ENCODE measurements at places on chromosomes 1 and 21.
A peak's percentile ranks its signal among the peaks of the same experiment; 100 is the strongest.

DNA sequence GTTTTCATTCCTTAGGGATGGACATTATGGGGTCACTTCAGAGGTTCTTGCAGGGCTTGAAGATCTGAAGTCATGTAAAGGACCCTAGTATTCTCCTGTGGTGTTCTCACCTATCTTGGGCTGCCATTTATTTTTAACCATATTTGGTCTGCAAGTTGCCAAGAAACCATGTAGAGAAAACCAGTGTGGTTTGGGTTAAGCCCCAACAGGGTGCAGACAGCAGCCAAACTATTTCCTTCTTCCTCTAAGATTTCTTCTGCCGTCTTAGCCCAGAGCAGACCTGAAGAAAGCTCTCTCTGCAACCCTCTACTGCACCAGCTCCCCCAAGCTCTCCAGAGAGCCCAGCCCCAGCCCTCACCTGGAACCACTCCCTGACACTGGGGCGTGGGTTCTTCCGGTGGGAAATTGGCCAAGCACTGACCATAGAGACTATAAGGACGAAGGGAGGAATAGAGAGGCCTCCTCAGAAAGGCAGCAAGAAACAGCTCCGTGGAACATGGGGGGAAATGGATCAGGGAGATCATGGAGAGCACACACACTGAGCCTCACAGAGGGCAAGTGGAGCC lies 136.6 kb downstream of the SYF2 start:
- no peak for DNase-seq

DNA sequence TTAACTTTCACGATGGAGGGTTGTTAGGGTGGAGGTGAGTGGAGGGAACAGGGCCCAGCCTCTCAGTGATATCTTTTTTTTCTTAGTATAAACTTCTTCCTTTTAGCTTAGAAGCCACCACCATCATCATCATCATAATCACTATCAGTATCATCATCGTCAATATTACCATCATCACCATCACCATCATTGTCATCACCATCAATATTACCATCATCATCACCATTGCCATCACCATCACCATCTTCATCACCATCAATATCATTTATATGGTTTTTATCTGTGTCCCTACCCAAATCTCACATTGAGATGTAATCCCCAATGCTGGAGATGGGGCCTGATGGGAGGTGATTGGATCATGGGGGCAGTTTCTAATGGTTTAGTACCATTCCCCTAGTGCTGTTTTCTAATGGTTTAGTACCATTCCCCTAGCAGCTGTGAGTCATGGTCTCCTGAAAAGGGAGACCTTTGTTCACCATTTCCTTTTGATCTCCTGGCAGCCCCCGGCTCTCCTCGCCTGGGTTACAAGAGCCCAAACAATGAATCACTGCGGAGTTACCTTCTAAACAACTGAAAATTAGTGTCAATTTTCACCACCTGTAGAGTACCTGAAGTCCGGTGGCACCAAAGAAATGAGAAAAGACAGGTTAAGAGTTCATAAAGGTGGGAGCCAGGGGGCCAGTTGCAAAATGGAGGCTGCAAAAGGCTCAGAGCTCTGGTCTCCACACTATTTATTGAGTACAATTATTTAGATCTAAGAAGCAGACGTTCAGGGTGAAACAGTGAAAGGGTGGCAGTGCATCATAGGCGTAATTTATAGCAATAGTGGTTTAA lies 3.1 kb upstream of the PLA2G2E start:
- DNase-seq = peak; percentile 98

GRCh38 chr1:150186789-150187559 lies 37.3 kb downstream of the PLEKHO1 start:
- peak; percentile 46 for DNase-seq

GRCh38 chr21:44987886-44988606 lies 48.2 kb downstream of the SLX9 start:
- DNase-seq = no peak

DNA sequence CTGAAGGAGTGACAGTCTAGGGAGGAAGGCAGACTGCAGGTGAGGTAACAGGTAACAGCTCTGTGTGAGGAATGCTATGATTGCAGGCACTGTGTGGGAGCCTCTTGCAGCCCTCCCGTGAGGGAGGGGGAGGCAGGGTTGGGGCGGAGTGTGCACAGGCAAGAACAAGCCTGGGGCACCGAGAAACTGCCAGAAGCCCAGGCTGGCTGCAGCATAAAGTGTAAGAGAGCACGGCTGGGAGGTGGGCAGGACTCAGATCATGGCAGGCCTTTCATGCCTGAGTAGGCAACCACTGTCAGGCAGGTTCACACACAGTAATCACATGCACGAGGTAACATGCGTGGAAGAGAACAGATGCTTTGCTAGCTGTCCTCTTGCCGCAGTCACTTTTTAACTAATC lies 11.3 kb upstream of the RHEX start:
- DNase-seq = no peak

GRCh38 chr1:21436488-21437340 lies 3.2 kb upstream of the NBPF3 start:
- DNase-seq = no peak

GRCh38 chr1:103959565-103959964 lies 209.9 kb downstream of the AMY1C start:
- no peak for DNase-seq

GRCh38 chr1:44346184-44346583 lies 8.9 kb downstream of the ERI3 start:
- DNase-seq = no peak

DNA sequence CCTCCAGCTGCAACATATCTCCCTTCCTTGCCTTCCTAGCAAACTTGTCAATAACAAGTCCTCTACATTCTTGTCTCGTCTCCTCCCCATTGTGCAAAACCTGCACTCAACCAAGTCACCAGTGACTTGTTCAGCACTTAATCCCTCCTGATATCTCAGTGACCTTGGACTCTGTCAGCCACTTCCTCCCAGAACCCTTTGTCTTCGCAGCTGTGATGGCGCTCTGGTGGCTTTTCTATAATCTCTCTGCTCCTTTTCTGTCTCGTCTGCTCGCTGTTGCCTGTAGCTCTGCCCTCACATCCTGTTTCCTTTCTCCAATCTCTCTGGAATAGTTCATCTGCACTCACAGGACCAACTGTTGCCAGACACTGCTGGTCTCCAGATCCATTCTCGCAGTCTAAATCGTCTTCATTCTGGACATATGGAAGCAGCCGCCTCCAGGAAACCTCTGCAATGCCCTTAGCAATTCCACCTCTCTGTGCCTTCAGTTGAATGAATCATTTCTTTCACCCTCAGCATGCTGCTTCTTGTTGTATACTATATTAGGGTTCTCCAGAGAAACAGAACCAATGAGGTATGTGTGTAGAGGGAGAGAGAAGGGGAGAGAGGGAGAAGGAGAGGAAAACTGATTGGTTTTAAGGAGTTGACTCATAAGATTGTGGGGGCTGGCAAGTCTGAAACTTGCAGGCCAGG lies 17.4 kb upstream of the IFNAR2 start:
- DNase-seq = no peak

GRCh38 chr1:95222629-95223028 lies 11.4 kb upstream of the RWDD3 start:
- DNase-seq = no peak

- DNase-seq = peak; percentile 56
These were observed 821.3 kb downstream of the USP25 start for GRCh38 chr21:16550917-16551741.

DNA sequence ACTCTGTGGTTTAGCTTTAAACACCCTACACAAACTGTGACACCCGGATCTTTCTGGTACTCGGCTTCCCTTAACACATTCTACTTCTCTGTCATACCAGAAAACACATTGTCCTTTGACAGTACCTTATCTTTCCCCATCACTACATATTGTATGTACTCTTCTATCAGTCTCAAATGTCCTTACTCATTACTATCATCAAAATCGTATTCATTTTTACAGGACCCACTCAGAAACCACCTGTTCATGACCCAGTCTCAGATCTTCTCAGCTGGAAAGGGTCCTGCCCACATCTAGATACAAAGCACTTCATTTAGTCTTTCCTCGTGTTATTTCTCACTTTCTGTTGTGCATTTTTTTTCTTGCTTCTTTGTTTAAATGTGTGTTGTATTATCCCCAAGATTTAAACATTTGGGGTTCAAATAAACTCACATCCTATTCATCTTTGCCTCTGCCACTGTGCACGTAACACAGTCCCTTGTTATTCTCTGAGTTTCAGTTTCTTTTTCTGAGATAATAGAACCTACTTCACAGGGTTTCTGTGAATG lies 27.7 kb downstream of the CD34 start:
- DNase-seq = no peak

GRCh38 chr1:90835661-90836344 lies 118.7 kb upstream of the BARHL2 start:
- DNase-seq = no peak

GRCh38 chr1:78522136-78522535 lies 31.4 kb downstream of the PTGFR start:
- no peak for DNase-seq

DNA sequence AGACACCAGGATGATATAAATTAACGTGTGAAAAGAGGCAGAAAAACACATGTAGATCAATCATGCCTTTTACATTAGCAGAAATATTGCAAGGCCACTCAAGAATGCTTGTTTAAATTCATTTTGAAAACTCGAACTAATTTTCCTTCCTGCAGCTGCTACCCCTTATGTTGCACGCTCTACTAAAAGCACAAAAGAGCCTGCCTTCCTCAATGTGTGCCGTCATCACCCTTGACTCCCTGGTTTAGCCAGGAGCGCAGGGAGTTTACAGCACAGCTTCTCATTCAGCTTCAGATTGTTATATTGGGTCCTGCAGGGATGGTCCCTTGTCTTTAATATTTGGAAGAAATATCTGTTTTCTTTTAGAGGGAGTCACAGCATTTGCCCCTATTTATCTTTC lies 10.1 kb upstream of the ST6GALNAC5 start:
- no peak for DNase-seq

- no peak for DNase-seq
These were observed 5.0 kb downstream of the ABCA4 start for GRCh38 chr1:94115900-94116436.
